Kidney (tissue), 22 donors: ENCODE measurements at places on chromosomes 7 and 10. TPM values are rescaled to one million over a fixed set of nuclear protein-coding genes. Genes with fewer than 3 reads are reported as not detected.

Gene CALML5
- total RNA-seq = not detected

Gene GFRA1
- total RNA-seq = 22.3 TPM

Gene FKBP6
- 0.13 TPM for total RNA-seq

Gene IGFBP3
- 193 TPM for total RNA-seq

Gene FAM13C
- total RNA-seq = 8.8 TPM
